GM12864 (cell line): ENCODE measurements at places on chromosomes 4 and X.

DNA sequence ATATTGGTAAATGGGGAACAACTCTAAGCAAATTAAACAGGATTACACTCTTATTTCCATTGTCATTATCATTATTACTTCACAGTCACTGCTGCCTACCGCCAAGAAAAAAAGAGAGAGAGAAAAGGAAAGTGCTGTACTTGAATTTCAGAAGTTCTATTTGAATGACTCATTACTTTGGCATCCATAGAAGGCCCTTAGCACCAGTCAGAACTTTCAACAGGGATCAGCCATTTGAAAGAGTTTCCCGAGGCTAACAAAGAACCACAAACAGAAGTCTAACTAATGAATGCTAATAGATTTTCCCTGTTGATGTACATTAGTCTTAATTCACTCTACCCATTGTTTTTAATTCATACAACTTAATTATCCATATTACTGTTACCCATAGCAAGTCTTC is 116.3 kb downstream of the SHROOM4 start:
- DNase-seq = no peak

DNA sequence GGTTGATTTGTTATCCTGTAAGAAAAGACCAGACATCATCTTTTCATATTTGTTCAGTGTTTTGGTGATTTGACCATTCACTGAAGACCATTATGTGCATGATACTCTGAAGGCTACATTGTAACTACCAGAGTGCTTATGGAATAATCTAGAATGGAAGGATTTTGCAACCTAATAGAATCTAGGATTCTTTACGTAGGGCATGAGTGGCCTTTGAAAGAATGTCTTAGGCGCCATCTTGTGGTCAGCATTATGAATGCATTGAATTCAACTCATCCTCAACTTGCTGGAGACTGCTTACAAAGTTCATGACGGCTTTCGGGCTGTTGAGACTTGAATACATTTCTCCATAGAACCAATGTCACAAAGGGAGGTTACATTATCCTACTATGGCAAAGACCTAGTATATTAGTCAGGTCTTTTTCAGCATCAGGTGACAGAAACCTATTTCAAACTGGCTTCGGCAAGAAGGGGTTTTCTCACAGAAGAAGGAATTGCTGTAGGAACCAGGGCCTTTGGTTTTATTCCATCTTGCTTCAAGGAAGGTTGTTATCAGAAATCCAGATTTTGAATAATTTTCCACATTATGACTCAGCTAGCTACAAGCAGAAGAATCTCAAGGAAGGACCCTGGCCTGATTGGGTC is 104.1 kb downstream of the GPAT3 start:
- DNase-seq = peak; percentile 51

GRCh38 chr4:73751166-73751565 is 10.8 kb downstream of the CXCL8 start:
- DNase-seq = no peak

DNA sequence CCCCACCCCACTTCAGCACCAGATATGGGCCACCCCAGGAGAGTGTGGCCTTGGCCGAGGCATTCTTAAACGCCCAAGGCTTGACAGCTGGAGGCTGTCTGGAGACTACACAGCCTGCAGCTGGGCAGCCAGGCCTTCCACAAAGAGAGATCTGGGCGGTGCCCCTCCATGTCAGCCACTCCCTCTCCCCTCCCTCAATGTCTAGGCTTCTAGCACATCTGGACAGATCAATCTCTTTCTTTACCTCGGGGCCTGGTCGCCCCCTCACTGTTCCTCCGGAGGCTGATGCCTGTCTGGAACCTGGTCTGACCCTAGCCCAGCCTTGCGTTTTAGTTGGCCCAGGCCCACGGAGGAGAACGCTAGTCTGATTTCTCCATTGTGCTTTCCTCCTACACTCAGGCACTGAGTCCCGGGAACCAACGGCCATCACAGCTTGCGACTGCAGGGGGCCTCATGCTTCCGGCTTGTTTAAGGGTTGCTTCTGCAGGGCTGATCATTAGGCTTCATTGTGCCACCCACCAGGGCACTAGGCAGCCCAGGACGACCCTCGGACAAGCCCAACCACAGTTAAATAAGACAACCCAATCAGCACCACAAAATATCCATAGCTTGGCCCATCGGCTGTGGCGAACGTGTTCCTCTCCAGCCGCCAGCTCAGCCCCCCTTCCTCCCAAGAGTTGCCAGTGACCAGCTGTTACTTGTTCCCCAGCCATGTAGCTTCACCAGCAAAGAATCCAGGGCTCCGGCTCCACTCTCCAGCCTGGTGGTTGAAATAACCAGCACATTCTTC is 200.6 kb downstream of the BCOR start:
- DNase-seq = no peak

GRCh38 chr4:150569384-150569987 is 12.5 kb upstream of the MAB21L2 start:
- no peak for DNase-seq

GRCh38 chr4:81690871-81691270 is 219.2 kb upstream of the RASGEF1B start:
- no peak for DNase-seq

DNA sequence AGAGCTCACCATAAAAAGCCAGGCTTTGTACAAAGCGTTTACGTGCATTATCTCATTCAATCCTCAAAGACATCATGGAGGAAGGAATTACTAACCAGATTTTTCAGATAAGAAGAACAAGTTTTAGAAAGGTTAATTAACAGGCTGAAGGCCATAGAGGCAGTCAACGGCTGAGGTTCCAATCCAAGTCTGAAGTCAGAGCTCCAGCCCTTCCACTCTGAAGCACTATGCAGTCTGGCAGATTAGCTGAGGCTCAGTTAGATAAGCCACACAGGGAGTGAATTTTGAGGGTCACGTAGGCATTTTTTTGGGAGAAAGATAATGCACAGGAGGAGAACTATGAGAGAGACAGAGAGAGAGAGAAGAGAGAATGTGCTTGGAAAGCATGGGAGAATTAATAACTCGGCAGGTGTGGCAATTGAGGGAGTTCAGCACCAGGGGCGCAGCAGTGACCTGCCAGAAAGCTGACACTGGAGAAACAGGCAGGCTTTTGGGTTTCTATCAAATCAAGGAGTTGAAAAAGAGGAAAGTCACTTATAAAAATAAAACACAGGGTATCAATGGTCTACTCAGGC is 116.5 kb upstream of the NAP1L5 start:
- no peak for DNase-seq

DNA sequence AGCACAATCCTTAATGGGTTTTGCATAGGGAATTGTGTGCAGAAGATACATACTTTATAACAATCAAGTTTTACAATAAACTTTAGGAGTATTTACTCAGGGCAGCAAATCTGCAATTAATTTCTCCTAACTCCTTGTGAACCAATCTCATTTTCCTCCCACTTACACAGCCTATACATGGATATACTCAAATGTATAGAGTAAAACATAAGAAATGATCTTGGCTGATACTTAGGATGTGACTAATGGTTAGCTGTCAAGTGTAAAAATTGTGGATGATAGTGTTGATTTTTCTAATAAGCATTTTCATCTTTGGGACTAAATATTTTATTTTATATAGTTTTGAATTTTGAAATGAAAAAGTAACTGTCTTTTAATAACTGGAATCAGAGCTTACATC is 759.6 kb downstream of the GRID2 start:
- no peak for DNase-seq

GRCh38 chrX:15511563-15511962 is 11.0 kb downstream of the BMX start:
- no peak for DNase-seq

GRCh38 chr4:34250562-34250961 is 1993.8 kb downstream of the ARAP2 start:
- DNase-seq = no peak

GRCh38 chr4:92368653-92369052 is 64.9 kb downstream of the GRID2 start:
- DNase-seq = no peak

DNA sequence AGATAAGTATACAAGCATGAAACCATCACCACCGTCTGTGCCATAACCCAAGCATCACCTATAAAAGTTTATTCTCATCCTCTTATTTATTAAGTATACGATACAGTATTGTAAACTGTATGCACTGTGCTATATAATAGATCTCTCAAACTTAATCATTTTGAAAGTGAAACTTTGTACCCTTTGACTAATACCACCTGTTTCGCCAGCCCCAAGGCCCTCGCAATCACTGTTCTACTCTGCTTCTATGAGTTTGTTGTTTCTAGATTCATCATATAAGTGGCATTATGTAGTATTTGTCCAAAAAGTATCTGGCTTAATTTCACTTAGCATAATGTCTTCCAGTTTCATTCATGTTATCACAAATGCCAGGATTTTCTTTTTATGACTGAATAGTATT is 72.1 kb upstream of the DOCK11 start:
- peak; percentile 4 for DNase-seq

GRCh38 chrX:68045008-68045577 is 388.2 kb downstream of the OPHN1 start:
- DNase-seq = no peak

DNA sequence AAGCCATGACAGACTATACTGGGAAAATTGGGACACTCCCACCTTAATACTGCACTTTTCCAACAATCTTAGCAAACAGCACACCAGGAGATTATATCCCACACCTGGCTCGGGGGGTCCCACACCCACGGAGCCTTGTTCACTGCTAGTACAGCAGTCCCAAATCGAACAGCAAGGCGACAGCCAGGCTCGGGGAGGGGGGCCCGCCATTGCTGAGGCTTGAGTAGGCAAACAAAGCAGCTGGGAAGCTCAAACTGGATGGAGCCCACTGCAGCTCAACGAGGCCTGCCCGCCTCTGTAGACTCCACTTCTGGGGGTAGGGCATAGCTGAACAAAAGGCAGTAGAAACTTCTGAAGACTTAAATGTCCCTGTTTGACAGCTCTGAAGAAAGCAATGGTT is 118.3 kb downstream of the MAGEB5 start:
- DNase-seq = no peak

DNA sequence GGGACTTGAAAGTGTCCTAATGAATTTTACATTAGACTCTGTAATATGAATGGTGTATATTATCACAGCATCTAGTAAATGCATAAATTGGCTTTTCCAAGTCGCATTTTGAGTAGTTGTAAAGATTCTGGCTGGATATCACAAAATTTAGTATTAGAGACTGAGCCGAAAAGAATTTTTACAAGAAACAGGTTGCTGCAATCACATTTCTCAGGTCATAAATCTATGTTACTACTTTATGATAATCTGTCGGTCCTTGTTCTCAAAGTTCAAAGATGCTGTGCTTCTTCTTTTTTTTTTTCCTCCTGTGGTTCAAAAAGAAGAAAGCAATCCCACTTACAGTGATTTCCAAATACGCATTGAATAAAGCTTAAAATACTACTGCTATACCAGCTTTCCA is 253.4 kb downstream of the KCNIP4 start:
- no peak for DNase-seq

DNA sequence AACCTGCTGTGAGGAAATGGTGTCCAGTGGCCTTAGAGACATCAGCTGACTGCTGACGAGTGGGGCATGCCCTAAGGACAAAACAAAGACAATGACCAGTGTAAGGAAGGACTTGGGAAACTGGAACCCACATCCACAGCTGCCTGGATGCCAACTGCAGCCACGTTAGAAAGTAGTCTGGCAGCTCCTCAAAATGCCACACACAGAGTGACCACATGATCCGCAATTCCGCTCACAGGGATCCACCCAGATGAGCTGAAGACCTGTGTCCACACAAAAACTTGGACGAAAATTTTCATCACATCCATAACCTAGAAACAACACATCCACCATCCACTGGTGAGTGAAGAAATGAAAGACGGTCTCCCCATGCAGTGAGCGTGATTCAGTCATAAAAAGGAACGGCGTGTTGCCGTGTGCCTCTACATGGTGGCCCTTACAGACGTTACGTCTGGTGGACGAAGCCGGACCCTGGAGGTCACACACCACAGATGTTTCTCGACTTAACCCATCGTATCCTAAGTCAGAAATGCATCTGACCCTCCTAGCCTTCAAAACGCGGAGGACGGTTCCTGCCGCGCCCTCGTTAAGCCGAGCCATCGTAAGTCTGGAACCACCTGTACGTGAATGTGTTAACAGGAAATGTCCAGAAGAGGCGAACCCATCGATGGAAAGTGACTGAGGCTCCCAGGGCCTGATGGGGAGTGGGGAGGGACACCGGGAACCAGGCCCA is 40.6 kb upstream of the MXD4 start:
- no peak for DNase-seq

GRCh38 chrX:105150557-105150956 is 69.9 kb downstream of the TEX13A start:
- DNase-seq = no peak

DNA sequence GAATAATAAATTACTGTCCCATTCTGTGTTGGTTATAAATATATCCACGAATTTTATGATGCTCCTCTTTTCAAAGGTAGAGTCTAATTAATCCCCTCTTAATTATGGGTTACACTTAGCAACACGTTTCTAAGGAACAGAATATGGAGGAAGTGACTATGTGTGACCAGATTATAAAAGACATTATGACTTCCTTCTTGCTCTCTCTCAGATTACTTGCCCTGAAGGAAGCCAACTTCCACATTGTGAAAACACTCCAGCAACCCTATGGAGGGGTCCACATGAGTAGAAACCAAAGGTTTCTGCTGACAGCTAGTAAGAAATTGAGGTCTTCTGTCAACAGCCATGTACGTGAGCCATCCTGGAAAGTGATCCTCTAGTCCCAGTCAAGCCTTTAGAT is 59.3 kb downstream of the WDFY3 start:
- DNase-seq = no peak

- DNase-seq = no peak
Measured at GRCh38 chr4:153971899-153972298, 183.0 kb upstream of the SFRP2 start.

DNA sequence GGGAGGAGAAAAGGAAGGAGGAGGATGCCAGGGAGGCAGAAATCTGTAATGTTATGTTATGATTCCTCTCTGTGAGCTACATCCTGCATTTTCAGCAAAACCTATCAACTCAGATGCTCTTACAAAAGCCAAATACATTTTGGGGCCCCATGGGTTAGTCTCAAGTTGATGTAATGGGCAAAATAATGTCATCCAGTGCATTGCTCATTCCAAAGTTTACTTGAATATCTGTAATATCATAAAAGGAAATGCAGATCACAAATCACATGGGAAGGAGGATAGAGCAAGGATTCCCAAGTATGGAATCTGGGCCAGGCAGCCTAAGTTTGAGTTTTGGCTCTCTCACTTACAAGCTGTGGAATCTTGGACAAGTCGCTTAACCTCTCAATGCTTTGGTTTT is 74.9 kb upstream of the SOD3 start:
- no peak for DNase-seq

DNA sequence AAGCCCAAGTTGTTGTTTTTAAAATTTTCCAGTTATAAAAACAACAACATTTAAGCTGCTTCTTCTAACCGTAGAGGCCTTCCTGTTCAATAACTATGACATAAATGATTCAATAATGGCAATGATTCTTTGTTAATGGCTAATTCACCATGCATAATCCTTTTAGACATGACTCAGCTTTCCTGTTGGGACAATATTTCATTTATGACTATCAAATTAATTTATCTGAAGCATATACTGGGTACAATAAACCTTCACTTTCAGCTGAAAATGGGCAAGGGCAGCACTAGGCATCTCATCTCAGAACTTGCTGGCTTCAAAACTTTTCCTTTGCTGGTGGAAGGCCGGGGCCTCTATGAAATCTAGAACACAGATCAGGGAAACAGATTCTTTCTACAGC is 38.9 kb downstream of the TBC1D9 start:
- no peak for DNase-seq
